Type B pancreatic cell (in vitro differentiated cells): ENCODE measurements at places on chromosomes 3 and 15.

DNA sequence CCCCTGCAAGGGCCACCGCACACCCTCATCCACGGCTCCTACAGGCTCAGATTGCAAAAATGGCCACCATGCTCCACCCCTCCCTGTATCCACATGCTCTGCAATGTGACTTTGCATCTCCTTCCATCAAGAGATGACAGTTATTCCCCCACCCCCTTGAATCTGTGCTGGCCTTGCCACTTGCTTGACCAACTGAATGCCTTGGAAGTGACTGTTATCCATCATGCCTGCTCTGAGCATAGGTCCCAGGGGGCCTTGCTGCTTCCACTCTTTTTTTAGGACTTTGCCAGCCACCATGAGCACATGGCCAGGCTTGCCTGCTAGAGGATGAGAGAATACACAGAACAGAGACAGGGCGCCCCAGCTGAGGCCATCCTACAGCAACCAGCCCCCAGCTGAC lies 13.6 kb downstream of the HAPLN3 start:
- DNase-seq = no peak

DNA sequence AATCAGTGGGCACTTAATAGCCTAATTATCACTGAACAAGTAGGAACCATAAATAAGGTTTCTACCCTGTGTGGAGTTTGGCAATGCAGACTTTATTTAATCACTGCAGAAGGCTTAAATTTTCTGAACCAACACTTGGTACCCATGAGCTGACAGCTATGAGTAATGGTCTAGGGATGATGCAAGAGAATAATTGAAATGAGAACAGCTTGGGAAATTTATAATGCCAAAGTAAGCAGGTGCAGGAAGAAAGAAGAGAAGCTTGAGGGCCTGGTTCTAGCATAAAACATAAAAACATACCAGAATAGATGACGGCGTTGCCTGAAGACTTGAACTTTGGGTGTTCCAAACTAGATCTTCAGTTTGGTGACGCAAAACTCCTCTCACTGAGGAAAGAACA lies 67.0 kb downstream of the IMPG2 start:
- no peak for DNase-seq

DNA sequence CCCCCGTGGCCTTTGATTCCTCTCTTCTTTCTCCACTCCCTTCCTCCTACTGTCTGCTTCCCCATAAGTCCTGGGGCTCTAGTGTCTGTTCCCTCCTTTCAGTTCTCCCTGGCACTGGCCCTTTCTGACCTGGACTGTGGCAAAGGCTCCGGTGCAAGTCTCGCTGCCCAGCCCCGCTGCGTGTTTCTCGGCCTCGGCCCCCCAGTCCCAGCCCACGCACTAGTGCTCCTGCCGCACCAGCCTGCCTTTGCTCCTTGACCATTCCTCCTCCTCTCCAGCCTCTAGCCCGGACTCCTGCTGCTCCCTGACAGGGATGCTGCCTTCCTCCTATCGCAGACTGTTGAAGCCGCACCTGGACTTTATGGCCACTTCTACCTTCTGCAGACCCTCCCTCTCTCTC lies 2.1 kb downstream of the TM6SF1 start:
- no peak for DNase-seq

- no peak for DNase-seq
Observed at GRCh38 chr3:105653868-105654267, 214.9 kb downstream of the CBLB start.

DNA sequence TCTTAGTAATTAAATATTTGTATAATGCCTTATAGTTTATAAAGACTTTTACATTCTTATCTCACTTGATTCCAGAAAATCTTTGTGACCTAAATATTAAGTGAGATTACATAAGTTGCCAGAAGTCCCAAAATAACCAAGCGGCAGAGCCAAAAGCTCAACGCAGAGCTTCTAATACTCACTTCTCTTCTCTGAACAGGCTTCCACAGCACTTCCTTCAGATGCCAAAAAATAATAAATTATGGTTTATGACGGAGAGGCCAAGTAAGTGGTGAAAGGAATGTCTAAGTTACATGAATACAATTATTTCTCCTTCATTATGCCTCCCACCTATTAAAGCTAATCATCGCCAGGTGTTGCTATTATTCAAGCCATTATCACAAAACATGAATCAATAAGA lies 110.3 kb downstream of the GBE1 start:
- DNase-seq = no peak

DNA sequence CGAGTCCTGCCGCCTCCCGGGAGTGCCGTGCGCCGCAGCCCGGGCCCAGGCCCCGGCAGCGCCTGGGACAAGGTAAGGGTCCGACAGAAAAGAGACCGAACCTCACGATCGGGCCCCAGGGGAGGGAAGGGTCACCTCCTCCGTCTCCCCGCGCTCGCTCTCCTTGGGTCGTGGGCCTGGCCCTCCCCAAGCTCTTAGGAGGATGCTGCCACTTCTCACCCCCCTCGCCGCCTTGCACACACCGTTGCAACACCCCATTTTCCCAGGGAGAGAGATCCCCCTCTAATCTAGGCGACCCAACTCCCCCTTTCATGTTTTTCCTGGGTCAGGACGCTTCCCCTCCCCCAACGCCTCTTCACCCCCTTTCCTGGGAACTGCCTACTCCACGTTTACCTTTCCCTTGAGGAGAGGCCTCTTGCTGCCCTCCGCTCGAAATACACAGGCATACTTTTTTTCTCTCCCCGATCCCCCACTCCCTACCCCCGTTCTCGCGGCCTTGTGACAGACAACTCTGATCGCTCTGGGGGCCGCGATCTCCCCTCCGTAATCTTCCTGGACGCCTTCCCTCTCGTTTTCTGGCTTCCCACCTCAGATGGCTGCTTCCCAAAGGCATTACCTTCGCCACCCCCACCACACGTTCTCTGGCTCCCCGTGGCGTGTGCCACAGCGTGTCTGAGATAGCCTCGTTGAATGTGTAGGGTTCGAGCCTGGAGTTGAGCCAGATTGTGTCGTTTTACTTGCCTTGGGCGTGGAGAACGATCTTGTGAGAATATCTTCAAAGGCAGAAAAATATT lies 688 bp downstream of the SETD5 start:
- no peak for DNase-seq

DNA sequence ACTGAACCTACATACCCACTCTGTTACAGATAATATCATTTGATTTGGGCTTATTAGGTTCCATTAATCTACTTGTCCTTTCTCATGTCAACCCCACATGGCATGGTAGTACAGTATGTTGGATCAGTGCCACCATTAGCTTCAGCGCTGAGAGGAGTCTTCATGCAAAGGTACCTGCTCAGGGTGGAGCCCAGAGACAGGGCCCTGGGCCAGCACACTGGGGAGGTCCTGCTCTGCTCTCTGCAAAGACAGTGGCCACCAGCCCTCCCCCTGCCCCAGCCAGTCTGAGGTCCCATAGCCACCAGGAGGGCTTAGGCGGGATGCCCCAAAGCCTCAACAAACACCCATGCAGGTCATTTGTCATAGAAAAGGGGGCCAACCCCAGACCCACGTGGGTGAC lies 71.0 kb downstream of the ATP10A start:
- DNase-seq = no peak
